NCI-H2227 treated with DMSO at 0.1 percent for 48 hours (cell line): ENCODE measurements at places on chromosomes 11 and 22.
A peak's percentile ranks its signal among the peaks of the same experiment; 100 is the strongest.

DNA sequence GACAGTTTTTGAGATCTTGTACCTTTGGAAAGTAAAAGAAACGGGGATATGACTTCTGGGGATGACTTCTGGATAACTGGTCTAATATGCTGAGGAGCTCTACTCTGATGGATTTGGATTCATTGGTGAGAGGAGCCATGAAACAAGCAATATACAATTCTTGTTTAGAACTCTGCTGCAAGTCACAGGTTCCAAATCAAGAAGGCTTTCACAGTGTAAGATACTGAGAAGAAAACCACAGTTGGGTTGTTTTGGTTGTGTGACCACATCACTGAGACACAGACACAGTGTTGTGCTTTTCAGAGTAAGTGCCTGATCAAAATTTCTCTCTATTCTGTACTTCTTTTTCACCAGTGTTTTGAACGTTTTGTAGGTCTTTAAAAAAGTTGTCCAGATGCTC, 13.1 kb upstream of the UCP2 start:
- no peak for DNase-seq

GRCh38 chr22:24099666-24100065, 81.6 kb upstream of the SUSD2 start:
- no peak for DNase-seq

DNA sequence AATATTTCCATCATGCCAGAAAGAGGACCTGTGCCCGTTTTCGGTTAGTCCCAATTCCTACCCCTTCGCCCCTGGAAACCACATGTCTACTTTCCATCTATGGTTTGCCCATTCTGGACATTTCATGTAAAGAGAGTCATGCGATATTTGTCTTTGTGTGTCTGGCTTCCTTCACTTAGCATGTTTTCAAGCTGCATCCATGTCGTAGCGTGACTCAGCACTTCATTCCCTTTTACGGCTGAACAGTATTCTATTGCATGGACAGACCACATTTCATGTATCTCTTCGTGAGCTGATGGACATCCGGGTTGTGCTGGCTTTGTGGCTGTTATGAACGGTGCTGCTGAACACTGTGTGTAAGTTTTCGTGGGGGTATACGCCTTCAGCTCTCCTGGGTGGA, 43.4 kb downstream of the SCUBE1 start:
- DNase-seq = no peak

GRCh38 chr22:39220450-39220849, 24.3 kb downstream of the PDGFB start:
- DNase-seq = no peak

GRCh38 chr11:56700242-56700913, 1.5 kb downstream of the OR9G1 start:
- no peak for DNase-seq

DNA sequence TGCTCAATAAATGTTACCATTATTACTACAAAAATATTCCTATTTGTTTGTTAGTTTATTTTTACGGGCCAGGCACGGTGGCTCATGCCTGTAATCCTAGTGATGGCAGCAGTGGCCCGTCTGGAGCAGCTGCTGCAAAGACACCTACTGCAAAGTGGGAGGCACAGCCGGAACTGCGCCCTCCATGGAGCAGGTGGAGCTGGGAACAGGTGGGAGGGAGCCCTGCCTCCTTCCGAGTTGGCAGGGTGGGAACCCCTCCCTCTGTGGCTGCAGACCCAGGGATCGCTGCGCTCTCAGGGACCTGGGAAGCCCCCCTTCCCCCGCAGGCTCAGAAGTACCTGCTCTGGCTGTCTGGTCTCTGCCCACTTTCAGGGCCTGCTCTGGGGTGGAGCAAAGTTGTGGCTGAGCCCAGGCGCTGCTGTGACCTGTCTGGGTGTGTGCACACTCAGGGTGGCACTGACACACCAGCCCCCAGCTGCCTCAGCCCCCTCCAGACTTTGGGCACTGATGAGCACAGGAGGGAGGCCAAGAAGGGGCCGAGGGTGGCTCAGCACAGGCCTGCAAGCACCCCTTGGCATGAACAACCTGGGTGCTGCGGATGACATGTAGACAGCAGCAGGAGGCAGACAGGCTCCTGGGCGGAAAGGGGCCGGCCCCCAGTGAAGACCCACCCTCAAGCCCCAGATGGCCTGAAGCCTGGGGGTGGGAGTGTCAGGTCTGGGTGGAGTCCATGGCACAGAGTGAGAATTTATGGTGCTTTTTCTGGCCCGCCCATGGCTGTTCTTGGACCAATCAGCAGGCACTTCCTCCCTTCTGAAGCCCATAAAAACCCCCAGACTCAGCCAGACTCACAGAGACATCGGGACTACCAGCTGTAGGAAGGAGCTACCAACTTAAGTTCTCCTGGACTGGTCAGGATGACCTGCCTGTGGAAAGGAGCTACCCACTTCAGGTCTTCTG, 103.7 kb upstream of the CLMP start:
- no peak for DNase-seq

- DNase-seq = no peak
These were observed 50.2 kb downstream of the APOL3 start for GRCh38 chr22:36110306-36110881.

- no peak for DNase-seq
These were observed 5.6 kb upstream of the MUC6 start for GRCh38 chr11:1041936-1042608.

- DNase-seq = no peak
These were observed at the start of gene SYT12 for GRCh38 chr11:67022961-67023956. TSS of gene SYT12 (plus strand) at chr11:67023134. CDS start at chr11:67030145, 7,011 bp downstream.

GRCh38 chr11:121964591-121964990, 151.4 kb downstream of the BLID start:
- DNase-seq = peak; percentile 37

GRCh38 chr11:131302836-131303235, 67.6 kb upstream of the NTM start:
- no peak for DNase-seq
